KBM-7 (cell line): ENCODE measurements at places on chromosomes 11 and 22.

GRCh38 chr11:27060816-27061460 lies 20.3 kb downstream of the BBOX1 start:
- no peak for DNase-seq

- DNase-seq: peak; percentile 14
Measured at GRCh38 chr11:67354075-67355022, 1.0 kb upstream of the POLD4 start.

- DNase-seq: no peak
Measured at GRCh38 chr22:31103899-31104694, 3.3 kb downstream of the SELENOM start.

- no peak for DNase-seq
Measured at GRCh38 chr11:67355023-67355793, 1.9 kb upstream of the POLD4 start.

DNA sequence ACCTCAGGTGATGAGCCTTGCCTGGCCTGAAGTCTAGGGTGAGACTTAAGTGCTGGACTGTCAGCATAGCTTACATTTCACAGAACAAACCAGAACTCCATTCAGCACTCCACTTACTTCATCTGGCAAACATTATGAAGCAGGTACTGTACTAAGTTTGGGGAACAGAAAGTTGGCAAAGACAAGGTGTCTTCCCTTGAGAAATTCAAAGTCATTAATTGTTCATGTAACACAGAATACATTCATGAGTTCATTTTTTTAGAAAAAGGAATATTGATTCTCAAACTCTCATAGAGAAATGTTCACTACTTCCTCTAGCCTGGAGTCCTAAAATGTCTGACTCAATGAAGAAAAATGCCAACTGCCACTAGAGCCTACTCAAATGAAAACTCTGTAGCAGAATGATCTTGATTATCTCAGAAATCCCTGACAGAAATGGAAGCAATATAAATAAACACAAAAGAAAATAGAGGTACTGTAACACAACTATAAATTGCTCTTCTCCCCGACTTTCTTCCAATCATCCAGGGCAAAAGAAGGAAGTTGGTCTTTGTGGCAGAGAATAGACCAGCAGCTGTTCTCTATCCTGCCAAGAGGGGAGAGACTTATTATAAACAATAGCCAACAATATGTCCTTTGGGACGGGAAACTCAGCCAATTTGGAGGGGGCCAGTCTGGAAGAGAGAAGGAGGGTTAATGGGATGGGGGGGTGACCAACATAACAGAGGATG lies 129.2 kb upstream of the MTMR2 start:
- peak; percentile 47 for DNase-seq

- no peak for DNase-seq
Measured at GRCh38 chr11:15649371-15650104, 534.8 kb downstream of the INSC start.

- no peak for DNase-seq
Measured at GRCh38 chr11:131582021-131582525, 211.7 kb downstream of the NTM start.
